ENCODE measurements at places on chromosomes 1 and 21.

GRCh38 chr1:93769777-93770176 is 88.1 kb upstream of the BCAR3 start:
- DNase-seq, result no peak

GRCh38 chr1:71548398-71548890 is 467.6 kb upstream of the ZRANB2 start:
- DNase-seq, result no peak

DNA sequence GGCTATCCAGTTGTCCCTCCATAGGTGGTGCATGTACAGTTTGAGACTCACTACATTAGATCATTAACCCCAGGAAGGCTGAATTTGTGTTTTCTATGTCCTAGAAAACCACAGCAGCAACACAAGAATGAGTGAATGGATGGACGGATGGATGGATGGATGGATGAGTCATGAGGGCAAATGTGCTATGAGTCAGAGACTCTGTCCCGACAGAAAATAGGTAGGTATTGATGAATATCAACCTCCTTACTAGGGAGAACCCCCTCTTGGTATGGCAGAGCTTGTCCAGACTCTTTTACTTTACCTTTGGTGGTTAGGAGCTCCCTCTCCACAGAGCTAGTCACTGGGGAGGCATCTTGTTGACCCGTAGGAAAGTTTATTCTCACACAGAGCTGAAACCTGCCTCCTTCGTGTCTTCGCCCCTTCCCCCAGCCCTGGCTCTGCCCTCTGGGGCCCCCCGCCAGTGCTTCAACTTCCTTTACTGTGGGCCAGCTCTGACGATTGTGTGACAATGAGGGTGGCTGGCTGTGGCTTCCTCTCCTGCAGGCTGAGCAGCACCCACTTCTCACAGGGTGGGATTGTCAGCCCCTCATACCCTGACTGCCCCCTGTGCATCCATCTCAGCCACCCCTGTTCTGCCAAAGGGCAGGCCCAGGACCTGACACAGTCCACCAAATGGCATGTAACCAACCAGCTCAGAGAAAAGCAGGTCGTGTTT is 145.2 kb downstream of the FOXD2 start:
- DNase-seq, result no peak

GRCh38 chr1:54340434-54340833 is 65.8 kb downstream of the SSBP3 start:
- DNase-seq, result no peak

DNA sequence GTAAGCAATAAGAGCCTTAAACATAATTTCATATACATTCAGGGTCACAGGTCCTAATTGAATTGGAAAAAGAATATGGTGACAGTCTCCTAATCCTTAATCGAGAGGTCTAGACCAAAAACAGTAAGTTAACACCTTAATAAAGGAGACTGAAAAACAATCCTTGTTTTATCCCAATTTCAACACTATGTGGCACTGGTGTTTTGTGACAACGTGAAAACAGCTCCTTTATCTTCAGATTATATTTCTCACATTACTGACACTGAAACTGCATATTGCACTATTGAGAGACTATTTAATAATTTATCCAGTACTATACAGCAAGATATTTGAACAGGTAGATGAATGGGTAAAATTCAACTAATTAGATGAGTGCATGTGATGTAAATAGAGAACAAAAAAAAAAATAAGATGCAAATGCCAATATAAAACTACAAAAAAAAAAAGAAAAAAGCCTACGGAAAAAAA is 34.1 kb downstream of the TP53BP2 start:
- peak; percentile 41 for DNase-seq

GRCh38 chr1:182083851-182084486 is 22.5 kb upstream of the ZNF648 start:
- no peak for DNase-seq

DNA sequence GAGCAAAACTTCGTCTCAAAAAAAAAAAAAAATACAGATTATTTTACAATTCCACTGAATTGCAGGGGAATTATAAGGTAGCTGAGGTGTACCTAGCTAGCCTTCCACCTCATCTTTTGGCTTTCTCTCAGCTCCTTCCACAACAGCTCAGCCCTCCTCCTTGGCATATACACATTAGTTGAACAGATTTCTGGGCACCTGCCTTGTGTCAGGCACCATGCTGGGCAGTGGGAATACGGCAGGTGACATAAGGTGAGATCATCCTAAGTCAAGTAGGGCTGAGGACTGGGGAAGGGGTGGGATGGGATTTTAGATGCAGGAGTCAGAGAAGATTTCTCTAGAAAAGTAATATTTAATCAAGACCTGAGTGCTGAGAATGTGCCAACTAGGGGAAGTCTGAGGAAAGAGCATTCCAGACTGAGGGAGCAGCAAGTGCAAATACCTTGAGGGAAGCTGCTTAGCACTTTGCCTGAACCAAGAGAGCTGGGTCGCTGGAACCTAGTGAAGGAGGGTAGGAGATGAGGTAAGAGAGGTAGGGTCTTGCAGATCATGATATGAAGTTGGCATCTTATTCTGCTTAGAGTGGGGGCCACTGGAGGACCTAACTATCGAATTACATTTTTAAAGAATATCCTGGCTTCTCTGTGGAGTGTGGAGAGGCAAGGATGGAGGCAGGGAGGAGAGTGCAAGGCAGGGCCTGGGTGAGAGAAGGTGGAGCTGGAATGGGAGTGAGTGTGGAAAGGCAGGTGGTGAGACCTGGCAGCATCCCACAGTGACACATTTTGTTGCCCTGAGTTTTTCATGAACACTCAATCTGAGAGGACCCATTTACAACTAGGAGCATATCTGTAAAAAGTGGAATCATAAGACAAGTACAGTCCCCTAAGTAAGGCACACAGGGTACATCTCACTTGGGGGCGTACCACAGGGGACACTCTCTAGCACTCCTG is 28.2 kb downstream of the LAMC2 start:
- no peak for DNase-seq

DNA sequence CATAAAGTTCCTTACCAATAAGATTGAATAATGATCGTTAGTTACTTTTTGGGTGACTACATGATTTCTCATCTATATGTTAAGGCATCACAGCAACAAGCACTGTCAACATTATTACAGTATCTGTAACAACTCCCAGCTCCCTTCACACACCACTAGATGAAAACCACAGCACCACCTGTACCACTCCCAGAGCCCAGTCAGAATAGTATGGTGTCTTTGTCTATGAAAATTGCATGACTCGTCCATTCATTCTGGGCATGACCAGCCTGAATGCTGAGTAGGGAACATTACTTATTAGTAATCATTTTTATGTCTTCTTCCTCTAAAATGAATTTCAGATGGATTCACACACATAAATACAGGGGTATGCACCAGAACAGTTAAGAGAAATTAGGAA is 7.0 kb downstream of the OLFML2B start:
- no peak for DNase-seq

- no peak for DNase-seq
Observed at GRCh38 chr1:200909071-200909470, 14.4 kb downstream of the INAVA start.

DNA sequence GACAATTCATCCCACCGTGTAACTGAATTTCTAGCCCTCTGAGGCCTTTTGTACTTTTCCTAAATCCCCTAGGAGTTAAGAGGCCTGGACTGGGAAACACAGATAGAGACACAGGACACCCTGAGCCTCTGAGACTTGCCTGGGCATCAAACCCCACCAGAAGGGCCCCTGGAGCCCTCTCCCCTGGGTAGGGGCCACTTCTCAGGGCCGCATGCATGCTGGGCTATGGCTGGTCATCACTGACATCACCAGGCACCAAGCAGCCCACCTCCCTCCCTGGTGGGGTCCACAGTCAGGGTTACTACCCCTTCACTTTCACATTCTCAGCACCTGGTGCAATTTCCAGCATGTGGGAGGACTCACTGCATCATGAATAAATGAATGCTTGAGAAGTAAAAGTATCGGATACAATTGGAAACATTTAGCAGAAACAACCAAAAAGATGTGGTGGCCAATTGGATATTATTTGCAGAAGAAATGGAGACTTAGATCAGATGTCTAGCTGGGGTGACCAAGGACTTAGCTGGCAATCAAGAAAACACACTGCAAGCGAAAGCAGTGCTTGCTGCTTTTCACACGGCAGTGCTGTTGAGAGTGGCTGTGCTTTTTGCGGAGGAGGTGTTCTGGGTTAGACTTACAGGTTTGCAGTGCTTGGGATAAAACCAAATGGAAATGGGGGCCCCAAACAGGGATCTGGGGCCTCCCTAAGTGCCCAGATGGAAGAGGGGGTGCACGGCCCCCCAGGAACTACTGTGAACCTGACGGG is 950 bp upstream of the KRTAP10-7 start:
- no peak for DNase-seq

DNA sequence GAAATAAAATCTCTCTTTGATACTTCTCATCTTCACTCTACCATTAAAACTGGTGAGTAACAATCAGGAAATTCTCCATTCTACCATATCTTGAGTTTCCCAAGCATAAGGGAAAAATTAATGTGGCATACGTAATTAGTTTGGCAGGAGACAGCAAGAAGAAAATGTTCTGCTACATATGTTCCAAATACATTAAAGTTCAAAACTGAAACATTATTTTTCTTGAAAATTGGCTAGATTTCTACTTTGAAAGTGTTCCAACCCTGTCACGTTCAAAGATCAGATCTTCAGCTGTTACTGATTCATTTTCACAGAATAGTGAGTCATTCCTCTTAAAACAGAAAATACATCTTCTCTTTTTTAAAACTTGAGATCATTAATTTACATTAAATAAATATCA is 48.5 kb downstream of the PIGK start:
- DNase-seq, result no peak

GRCh38 chr1:221148660-221149059 is 269.4 kb downstream of the HLX start:
- DNase-seq, result no peak

GRCh38 chr1:198496216-198497143 is 44.0 kb downstream of the ATP6V1G3 start:
- no peak for DNase-seq

GRCh38 chr1:229461032-229461668 is 27.3 kb upstream of the ACTA1 start:
- DNase-seq, result no peak

DNA sequence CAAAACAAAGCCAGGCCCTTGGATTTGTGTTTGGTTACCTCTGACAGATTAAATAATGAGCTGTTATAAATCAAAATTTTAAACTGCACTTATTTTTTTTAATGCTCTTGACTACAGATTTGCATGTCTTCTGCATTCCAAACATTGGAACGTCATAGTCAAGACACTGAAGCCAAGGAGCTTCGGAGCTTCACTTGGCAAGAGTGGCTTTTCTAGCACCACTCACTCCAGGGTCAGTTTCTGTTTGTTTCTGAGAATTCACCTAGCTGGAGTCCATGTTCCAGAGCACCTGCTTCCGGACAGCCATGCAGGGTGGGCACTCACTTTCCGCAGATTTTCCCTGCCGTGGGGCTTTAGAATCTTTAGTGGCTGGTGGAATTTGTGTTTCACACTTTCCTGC is 202.9 kb downstream of the ZP4 start:
- no peak for DNase-seq

DNA sequence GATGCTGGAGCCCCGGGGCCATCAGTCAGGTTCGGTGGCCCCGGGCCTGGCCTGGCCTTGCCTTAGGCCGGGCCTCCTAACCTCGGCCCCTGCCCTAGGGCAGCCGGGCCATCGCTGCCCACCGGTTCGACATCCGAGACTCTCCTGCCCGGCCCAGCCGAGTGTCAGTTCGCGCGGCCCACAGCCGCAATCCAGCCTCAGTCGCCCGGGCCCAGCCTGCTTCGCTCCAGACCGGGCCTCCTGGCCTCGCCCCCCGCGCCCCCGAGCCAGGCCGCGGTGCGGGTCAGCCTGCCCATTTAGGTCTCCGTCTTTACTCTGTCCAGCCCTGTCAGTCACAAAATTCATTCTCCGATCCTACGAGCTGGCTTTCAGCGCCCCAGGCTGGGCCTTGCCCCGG is 777 bp downstream of the LRRC41 start:
- peak; percentile 37 for DNase-seq

GRCh38 chr1:82398357-82398756 is 597.6 kb downstream of the ADGRL2 start:
- no peak for DNase-seq

DNA sequence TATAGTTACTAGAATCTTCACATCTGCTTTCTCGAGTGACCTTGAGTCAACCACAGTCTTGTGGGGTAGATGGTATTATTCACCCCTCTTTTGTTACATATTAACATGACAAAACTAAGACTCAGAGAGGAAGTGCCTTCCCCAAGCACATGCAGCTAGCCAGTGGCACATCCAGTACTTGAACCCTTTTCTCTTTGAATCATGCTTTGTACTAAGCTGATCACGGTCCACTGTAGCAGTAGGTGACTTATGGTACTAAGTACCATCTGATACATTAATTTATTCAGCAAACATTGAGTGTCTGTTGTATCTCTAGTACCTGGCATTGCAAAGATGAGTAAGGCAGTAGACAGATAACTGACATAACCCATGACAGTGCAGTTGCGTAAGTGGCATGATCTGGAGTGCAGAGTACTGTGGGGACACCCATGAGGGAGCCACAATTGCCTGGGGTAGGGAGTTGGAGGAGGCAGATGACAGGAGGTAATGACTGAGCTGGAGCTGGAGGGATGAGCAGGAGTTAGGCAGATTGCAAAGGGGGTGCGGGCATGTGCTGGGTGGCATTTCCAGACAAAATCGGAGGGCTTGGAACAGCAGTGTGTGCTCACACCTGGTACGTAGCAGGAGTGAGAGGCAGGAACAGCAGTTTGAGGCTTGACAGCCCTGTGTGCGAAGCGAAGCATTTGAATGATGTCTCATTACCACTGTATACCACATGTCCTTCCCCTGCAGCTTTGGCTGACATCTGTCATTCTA is 29.8 kb downstream of the UCK2 start:
- no peak for DNase-seq

DNA sequence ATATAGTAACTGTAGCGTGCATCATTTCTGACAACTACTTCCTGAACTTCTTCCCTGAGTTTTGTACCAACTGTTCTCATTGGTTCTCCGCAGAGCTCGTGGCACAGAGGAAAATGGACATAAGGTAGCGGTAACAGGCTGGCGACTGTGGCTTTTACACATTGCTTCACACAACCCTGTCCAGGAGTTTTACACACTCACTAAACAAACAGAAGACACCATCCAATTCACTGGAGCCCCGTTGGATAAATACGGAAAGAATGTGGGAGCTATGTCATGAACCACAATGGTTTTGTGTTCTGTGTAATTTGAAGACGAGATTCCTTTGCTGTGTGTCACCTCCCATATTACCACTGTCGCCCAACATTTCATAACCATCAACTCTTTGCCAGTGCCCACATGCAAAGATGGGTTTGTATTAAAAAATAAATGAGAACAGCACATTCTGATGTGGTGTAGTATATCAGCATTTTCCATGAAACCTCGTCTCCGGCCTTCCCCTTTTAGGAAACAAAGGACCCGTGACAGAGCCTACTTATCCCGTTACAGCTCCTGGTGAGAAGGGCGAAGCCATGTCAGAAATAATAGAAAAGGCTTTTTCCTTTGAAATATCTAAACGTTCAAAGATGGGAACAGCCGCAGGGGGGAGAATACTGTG is 47.4 kb upstream of the ENAH start:
- DNase-seq, result no peak

- peak; percentile 86 for DNase-seq
Observed at GRCh38 chr21:18041012-18041411, 203.6 kb upstream of the CHODL start.

DNA sequence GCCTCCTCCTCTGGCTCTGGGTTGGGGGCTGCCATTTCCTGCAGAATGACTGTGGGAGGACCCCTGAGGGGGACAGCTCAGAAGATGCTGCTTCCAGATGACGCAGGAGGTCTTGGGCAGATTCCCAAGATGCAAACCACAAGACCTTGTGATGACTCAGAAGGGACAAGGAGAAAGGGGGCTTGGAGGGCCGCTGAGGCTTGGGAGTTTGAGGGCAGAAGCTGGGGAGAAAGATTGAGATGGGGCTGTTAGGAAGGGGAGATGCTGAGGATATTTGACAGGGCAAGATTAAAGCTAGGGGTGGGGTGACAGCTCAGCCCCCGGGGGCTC is 7.5 kb downstream of the PTPRU start:
- DNase-seq, result no peak

Data from NCI-H524 (cell line).